ENCODE measurements at places on chromosomes 12 and 14. TPM values are rescaled to one million over a fixed set of nuclear protein-coding genes. Genes with fewer than 3 reads are reported as not detected.

DNA sequence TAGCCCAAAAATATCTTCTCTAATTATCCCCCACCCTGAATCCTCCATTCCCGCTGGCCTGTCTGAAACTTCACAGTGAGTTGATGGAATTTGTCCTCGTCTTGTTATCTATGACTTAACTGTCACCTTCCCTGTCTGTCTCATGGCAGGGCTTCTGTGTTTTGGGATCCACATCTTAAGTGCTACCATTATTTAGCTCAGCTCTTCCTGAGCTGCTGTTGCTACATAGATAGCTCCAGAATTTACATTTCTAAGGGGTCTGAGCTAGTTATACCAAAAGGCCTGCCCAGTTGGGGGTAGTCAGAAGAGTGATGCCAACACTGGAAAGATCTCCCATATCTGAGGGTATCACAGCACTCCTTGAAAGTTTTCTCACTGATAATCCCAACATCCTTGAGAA lies 57.0 kb upstream of the CDKN3 start:
- no peak for DNase-seq

CEP170B gene
- total RNA-seq: 4.4 TPM

DNA sequence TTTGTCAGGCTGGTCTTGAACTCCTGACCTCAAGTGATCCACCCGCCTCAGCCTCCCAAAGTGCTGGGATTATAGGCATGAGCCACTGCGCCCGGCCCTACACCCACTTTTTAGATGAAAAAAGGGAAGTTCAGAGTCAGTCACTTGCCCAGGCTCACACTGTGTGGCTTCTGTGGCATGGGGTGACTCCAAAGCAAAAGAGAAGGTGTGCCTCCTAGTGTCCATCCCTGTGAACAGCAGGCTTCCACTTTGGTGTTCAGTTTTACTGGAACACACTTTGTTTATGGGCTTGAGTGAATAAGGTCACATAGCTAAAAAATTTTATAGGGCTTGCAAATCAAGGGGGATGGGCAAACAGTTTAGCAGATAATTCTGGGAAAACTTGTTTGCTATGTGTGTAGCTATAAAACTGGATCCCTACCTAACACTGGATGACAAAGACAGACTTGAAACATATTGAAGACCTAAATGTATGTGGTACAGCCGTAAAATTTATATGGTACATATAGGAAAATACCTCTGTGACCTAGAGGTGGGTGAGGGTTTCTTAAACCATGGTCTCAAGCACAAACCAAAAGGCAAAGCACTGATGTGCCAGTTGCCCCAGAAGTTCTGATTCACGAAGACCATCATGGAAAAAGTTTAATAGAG lies 54.9 kb downstream of the EID3 start:
- DNase-seq: peak; percentile 41

GRCh38 chr14:41608681-41609390 lies 2.2 kb downstream of the LRFN5 start:
- no peak for DNase-seq
